ENCODE measurements at places on chromosomes 6 and 20.

GRCh38 chr6:163777716-163778115 is 363.2 kb downstream of the QKI start:
- no peak for DNase-seq

- DNase-seq = no peak
These were observed 223.9 kb downstream of the PRL start for GRCh38 chr6:22072949-22073348.

GRCh38 chr6:69647726-69648125 is 149.1 kb downstream of the LMBRD1 start:
- DNase-seq = no peak

DNA sequence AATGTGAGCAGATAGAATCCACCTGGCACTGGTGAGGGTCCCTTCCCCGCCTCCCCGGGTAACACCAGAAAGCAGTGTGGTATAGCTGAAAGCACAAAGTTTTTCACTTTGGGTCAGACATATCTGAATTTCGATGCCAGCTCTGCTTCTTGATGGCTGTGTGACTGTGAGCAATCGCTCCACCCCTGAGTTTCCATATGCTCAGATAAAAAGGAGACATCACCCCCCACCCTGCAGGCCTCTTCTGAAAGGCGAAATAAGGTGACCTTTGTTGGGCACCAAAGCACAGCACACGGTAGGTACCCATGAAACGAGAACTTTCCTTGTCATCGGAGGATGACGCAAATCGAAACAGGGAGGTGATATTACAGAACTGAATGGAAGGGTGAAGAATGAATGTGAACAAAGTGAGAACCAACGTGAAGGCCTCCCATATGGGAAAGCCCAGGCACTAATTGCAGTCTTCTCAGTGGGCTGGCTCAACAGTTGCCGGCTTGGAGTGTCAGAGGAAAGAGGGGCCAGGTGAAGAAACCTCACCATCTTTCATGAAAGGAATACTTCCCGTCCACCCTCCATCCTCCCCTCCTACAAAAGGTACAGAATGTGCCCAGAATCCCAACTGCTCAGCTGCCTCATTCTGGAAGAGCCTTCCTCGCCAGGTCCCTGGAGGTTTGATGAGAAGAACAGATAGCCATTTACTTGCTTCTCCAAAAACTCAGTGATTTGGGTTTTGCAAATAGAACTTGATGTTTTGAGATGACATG is 61.8 kb downstream of the NFATC2 start:
- DNase-seq = no peak

GRCh38 chr20:50589548-50590347 is 79.6 kb downstream of the PTPN1 start:
- DNase-seq = no peak

DNA sequence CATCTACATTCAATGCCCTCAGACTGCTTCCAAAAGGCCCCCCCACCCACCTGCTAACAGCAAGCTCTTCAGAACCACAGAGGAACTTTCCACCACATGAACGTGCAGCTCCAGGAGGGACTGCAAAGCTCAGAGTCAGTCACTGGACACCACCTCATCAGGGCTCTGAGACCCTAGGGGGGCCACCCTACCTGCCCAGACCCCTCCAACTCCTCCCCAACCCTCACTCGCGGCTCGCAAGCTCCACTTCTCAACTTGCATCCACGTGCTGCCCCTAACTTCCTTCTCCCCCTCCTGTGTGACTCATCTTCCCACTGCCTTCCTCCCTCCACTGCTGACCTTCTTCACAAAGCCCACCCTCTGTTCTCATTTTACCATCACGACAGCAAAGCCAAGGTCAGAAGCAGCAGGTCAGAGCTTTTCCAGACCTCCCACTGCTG is 6.5 kb downstream of the MBOAT1 start:
- DNase-seq = no peak

DNA sequence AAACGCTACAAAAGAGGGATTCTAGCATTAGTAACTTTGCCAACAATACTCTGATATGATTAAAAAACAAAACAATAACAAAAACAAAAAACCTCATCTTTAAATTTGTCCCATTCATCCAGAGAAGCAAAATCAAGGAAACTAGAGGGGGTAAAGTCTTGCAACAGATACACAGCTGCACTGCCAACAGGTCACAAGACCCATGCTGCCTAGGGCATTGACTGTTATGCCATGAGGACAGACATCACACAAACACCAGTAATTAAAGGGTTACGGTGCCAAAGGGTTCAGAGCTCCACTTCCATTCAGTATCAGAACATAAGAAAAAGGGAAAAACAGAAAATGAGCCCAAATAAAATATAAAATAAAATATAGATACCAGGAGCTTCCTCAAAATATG is 1.6 kb downstream of the TBC1D20 start:
- no peak for DNase-seq

DNA sequence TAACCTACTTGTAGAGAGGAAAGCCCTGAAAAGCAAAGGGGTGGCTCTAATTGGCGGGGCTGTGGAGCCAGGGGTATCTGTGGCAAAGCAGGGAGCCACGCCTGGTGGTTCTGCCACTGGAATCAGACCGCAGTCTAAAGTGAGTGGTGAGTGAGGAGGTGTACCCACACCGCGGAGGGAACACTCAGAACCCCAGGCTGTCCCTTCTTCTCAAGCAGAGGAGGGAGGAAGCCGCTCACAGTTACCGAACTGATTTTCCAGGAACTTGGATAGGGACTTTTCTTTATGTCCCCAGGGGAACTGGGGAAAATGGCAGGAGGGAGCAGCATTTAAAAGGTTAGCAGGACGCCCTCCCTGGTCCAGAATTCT is 287.2 kb downstream of the TAF4 start:
- DNase-seq = no peak

DNA sequence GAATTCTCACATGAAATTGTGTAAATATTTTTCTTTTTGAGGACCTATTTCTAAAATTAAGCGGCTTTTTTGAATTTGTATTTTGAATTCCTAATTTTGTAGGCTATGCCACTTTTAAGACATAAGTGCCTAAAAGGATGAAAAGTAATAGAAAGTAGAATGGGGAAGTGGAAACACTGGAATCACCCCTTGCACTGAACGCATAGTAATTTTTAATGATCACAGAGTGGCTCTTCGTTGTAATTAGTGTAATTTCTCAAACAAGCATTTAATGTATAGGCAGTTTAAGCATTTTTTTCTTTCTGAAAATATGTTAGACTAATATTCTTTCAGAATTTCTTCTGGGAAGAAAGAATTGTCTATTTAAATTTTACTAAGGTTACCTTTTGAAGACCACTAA is 73.2 kb downstream of the ARID1B start:
- DNase-seq = no peak
